ENCODE measurements at places on chromosomes 2 and 18.

DNA sequence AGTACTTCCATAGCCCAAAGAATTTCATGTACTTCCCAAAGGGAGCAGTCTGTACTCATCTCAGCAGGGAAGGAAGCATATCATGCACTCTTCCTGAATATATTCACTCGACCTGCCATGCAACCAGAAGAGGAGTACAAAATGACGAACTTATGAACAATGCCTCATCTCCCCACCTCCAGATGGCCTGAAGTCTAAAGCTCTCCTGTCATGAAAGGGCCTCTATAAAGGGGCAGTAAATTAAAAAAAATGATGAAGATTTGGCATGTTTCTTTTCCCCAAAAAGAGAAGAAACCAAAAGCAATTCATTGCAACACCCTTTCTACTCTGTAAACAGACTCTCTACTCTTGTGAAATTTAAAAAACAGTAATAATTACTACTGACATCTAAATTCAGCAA lies 1601.1 kb downstream of the LRP1B start:
- DNase-seq = no peak

- DNase-seq = no peak
These were observed 86.9 kb upstream of the ZC3H15 start for GRCh38 chr2:186399082-186399644.

DNA sequence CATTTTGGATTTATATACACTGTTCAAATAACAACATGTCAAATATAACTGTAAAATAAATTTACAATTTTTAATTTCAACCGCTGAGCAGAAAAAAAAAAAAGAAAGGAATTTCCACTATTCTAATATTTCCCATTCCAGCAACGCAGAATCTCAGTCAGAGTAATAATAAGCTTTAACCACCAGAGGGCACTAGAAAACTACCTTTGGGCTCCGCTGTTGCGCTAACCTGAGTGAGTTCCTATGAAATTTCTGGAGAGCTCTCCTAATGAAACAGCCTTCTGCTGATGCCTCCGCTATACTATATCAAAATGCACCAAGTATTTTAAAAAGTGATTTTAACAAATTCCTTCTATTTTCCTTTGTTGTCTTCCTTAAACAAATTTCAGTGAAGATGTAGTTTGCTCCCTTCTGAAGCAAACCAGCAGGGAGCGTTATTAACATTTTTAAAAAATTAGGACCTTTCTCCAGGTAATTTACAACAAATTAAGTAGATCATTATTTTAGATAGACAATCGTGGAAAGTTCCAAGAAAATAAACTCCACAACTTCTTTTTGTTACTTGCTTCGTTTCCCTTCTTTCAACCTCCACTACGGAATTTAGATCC lies 23.0 kb downstream of the ERMN start:
- no peak for DNase-seq

DNA sequence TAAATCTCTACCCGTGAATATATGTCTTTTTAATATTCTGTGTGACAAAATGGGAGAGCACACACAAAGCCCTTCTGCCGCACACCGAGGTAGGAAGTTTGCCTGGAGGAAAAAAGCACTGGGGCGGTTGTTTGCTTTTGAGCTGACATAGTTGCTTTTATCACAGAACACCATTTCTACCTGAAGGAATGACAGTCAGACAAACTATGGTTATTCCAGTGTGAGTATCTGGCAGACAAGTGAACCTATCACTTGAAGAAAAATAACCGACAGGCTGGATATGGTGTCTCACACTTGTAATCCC lies 67.6 kb upstream of the SERTAD2 start:
- DNase-seq = no peak

DNA sequence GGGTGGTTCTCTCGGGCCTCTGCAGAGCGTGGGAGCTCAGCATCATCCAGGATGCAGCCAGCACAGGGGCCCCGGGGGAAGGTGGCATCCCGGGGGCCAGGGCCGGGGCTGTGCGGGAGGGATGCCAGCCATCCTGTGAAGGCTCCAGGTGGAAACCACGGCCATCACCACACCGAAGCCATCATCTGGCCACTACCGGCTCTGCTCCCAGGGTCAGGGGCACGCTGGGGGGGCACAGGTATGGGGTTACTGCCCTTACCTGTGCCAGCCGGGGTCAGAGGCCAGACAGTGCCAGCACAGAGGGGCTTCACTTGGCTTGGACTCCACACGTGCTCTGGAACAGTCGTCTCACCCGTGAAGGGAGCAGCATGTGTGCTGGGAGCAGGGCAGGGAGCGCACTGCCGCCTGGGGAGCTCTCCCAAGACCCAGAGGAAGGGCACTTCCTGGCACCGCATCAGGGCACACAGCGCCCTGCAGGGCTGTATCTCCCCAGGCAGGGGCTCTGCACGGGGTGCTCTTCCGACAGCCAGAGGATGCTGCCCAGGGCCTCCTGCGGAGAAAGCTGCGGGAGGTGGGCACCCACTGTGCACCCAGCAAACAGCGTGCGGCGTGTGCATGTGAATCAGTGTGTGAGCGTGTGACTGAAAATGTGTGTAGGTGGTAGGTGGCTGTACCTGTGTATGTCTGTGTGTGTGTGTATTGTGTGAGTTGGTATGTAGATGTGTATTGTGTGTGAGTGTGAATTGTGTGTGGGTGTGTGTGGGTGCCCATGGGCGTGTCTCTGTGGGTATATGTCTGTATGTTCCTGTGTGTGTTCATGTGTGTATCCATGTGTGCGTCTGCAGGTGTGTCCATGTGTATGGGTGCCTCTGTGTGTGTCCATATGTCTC lies 75.0 kb downstream of the PTGR3 start:
- no peak for DNase-seq

DNA sequence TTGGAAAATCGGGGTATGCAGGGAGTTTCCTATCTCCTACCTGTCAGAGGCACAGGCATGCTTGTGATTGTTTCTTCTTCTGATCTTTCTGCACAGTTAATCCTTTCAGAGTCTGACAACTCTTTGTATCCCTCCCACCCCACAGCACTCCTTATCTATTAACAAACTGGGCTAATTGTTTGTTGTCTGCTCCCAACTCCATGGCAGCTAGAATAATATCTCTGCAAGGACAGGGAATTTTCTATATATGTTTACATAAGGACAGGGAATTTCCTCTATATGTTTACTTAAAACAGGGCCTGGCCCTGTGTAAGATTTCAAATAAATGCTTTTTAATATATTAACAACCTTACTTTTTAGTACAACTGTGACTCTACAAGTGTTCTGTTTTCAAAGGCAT lies 36.0 kb upstream of the VRK2 start:
- DNase-seq = no peak

DNA sequence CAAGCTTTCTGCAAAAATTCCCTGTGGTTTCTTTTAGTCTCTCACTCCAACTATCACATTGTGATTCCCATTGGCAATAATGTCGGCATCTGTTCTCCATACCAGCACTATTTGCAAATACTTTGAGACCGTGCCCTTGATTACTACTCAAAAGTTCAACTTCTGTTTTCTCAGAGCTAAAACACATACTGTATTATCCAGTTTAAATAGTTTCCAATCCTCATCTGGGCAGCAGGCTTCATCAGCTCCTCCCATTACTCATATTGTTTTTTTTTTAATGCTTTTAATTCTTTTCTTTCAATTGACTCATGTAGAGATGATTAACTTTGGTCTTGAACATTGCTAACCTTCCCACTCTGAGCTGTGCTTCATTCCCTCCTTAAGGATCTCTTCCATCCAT lies 135.8 kb downstream of the METTL8 start:
- no peak for DNase-seq

DNA sequence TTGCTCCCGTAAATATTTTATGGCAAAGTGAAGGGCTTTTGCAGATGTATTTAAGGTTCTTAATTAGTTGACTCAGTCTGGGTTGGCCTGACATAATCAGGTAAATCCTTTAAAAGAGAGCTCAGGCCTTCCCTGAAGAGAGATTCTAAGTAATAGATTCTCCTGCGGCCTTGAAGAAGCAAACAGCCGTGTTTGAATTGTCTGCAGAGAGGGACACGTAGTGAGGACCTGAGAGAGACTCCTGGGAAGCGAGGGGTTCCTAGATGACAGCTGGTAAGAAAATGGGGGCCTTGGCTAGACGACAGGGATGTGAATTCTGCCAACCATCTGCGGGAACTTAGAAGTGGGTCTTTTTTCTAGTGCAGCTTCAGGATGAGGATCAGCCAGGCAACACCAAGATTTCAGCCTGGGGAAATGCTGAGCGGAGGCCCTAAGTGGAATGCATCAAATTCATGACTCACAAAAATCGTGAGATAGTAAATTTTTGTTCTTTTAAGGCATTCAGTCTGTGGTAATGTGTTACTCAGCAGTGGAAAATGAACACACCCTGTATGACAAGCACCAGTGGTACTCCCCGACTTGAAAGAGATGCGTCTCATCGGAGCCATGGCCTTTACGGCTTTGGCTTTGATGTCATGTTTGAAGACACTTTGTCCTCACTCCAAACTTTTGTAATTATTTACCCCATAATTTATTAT lies 62.1 kb upstream of the SMIM21 start:
- no peak for DNase-seq

GRCh38 chr2:44550561-44550960 lies 188.8 kb downstream of the CAMKMT start:
- no peak for DNase-seq

DNA sequence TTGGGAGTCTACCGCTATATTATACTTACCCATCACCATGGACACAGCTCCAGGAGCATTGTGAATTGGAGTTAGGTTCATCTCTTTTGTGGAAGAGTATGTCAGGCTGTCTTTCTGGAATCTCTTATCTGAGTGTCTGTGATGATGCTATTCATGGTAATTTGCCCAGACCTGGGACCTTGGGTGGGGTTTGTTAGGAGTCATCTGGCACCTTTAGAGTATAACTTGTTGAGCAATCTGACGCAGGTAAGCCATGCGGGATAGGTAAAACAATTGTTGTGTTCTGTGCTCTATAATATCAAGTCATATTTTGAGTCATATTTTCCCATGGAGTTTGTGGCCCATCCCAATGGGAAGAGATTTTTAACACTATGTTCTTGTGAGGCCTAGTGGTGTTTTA lies 49.7 kb upstream of the MAPRE2 start:
- no peak for DNase-seq

- DNase-seq = no peak
These were observed 129.6 kb downstream of the GALNT14 start for GRCh38 chr2:31008561-31009114.

DNA sequence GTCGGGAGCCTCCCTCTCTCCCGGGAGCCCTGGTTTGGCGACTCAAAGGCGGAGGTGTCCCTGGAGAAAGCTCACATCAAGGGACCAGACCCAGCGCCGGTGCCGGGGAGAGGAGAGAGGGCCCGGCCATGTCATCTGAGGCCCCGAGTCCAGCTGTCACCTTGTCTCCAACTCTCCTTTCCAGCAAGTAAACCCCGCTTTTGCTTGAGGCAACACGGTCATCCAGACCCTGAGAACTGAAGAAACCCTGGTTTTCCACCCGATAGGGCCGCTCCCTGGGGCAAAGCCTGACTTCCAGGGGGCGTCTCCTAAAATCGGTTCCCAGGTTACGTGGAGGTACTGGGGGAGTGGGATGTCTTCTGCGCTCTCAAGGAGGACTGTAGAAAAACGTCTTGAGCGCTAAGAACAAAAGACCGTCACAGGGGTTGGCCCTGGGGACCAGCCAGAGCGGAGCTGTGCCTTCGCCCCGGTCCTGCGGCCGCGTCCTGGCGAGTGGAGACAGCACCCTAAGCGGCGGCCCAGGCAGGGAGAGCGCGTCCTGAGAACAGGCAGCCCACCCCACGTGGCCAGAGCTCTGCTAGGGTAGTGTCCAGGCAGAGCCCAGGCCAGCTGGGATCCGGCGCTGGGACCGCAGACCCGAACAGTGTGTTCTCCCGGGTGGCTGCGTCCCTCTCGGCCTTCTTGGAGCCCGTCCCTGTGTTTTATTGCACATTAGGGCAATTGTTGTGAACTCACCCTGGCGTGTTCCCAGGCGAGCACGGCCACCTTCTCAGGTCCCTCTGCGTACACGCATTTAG lies 55.7 kb downstream of the TMEM18 start:
- no peak for DNase-seq

- DNase-seq = no peak
These were observed 91.5 kb upstream of the RNF152 start for GRCh38 chr18:61984349-61984748.

DNA sequence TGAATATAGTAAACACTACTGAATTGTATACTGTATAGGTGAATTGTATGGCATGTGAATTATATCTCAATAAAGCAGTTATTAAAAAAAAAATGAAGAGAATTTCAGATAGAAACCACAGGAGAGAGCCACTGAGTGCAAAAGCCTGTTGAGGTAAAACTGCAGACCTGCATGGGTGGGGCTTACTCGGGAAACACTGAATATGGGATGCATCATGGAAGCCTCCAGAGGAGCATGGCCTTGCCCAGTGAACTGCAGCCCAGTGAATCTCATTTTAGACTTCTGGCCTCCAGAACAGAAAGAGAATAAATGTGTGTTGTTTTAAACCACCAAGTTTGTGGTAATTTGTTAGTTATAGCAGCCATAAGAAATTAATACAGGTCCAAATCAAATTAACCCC lies 15.7 kb downstream of the GPATCH11 start:
- DNase-seq = no peak

DNA sequence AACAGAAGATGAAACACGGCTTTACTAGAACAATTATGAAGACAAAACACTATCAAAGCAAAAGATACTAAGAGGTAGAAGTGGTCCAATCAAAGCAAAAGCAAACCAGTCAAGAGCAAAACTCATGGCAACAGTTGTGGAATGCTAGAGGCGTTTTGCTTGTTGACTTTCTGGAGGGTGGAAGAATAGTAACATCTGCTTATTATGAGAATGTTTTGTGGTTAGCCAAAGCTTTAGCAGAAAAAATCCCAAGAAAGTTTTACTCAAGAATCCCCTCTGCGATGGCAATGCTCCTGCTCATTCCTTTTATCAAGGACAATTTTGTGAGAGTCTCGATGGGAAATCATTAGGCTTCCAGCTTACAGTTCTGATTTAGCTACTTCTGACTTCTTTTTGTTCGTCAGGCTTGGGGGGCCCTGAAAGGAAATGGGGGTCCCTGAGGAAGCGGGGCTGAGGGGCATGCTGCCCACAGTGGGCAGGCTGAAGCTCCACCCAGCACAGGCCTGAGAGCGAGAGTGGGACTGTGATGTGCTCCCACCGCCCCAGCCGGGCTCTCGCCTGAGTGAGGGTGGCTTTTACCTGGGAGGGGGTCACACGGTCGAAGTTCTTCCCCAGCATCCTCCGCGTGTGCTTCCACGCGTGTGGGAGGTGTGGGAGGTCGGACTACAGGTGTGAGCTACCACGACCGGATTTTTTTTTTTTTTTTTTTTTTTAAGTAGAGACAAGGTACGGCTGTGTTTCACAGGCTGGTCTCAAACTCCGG lies 49.0 kb upstream of the MC4R start:
- DNase-seq = no peak

GRCh38 chr18:46253498-46253897 lies 149.3 kb downstream of the HAUS1 start:
- DNase-seq = no peak

Measured in stimulated activated CD4-positive, alpha-beta T cell treated with anti-CD3 and anti-CD28 coated beads, Interleukin-1b, Interleukin-23, amount 100 ng/mL, for 4 hours (primary cell).